Kidney (tissue), 22 donors: ENCODE measurements at places on chromosomes 5 and 9.

GRCh38 chr5:138831703-138832102, 43.4 kb downstream of the LRRTM2 start:
- no peak for DNase-seq

GRCh38 chr5:144436007-144436406, 265.3 kb downstream of the KCTD16 start:
- DNase-seq: no peak

DNA sequence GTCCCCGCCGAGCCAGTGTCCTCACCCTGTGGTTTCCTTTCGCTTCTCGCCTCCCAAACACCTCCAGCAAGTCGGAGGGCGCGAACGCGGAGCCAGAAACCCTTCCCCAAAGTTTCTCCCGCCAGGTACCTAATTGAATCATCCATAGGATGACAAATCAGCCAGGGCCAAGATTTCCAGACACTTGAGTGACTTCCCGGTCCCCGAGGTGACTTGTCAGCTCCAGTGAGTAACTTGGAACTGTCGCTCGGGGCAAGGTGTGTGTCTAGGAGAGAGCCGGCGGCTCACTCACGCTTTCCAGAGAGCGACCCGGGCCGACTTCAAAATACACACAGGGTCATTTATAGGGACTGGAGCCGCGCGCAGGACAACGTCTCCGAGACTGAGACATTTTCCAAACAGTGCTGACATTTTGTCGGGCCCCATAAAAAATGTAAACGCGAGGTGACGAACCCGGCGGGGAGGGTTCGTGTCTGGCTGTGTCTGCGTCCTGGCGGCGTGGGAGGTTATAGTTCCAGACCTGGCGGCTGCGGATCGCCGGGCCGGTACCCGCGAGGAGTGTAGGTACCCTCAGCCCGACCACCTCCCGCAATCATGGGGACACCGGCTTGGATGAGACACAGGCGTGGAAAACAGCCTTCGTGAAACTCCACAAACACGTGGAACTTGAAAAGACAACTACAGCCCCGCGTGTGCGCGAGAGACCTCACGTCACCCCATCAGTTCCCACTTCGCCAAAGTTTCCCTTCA, 1.4 kb downstream of the GLIS3 start:
- DNase-seq: peak; percentile 70

GRCh38 chr5:160023908-160024630, 15.1 kb downstream of the TTC1 start:
- DNase-seq: no peak

DNA sequence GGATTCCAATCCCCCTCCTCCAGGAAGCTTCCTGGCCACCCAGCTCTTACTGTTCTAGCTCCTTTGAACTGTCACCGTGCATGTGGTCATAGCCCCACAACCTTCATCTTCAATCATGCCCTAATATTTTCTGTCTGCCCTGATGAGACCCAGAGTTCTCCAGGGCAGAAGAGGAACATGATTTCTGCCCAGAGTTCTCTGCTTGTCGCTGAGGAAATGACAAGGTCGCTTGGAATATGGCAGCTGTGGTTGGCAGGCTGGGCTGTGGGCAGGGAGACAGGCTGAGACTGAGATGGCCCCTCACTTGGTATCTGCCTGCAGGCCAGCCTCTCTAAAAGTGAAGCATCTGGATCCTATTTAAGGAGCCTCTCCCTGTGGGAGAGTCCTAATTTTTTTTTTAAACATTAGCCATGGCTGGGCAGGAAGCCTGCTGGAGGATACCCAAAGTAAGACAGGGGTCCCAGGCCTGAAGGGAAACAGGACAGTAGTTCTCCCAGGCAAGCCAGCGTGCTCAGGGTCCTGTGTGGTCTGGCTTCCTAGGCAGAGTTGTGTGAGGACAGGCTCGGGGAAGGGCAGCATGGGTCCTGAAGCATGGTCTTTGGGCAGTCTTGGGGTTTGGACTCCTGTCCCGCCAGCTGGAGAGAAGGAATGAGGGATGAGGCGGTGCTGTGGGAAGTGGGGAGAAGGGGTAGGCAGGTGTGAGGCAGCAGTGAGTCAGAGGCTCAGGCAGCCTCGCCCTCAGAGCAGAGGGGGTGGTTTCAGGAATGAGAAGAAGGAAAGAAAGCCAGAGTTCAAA, 242.1 kb downstream of the FSTL4 start:
- no peak for DNase-seq

- no peak for DNase-seq
Observed at GRCh38 chr9:127303830-127304229, 39.3 kb downstream of the GARNL3 start.

DNA sequence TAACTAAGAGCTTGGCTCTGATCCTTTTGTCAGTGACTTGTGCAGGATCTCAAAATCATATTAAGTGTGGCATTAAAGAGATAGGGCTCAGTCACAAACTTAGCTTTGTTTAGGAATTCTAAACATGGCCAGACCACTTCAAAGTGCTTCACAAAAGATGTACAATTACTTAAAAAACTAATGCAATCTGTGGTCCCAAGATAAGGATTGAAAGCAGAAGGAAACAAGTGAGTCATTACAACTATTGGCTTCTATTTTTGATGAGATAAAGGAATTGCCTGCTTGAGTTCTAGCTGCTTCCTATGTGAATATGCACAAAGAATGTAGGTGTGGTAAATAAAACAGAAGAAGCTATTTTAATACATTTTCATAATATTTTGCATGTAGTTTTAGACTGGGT, 44.9 kb upstream of the SLC12A2 start:
- peak; percentile 7 for DNase-seq
